ENCODE measurements at places on chromosomes 7 and 10.

- DNase-seq, result no peak
These were observed 20.0 kb downstream of the PFKFB3 start for GRCh38 chr10:6222755-6223154.

DNA sequence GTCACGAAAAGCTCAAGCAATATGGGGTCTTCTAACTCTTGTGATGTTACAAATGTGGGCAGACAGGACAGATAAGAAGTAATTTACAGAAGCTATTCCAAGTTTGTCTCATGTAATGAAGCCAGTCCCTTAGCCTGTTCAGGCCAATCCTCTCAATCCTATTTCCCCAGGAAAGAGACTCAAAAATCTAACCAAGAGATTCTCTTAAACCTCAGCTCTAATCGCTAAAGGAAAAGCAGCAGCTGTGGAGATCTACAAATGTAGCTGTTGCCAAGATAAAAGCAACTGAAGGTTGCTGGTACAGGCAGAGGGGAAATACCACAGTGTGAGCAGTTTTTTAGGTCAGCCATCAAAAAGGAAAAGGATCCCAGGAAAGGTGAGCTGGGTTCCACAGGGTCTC is 39.3 kb downstream of the ANK3 start:
- DNase-seq, result no peak

- DNase-seq, result no peak
These were observed 72.0 kb upstream of the CALCR start for GRCh38 chr7:93646538-93646937.

GRCh38 chr7:80643336-80643915 is 5.0 kb downstream of the CD36 start:
- no peak for DNase-seq

GRCh38 chr10:71392791-71393781 is 3.6 kb upstream of the CDH23 start:
- DNase-seq, result no peak

DNA sequence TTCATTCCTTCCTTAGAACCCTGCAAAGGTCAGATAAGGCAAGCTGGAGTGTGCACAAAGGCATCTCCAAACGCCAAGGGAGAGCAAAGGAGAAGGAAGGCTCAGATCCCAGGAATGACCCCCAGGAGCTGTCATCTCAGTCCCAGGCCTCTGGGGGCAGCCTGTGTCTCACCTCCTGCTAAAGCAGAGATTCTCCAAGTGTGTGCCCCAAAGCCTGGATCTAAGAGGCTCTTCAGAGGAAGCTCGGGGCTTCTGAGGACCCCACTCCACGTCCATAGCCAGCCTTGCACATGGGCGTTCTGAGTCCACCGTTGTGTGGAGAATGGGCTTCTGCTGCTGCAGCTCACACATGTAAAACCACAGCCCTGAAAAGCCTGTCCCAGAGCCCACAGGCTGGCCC is 5.1 kb upstream of the GRID1 start:
- no peak for DNase-seq

GRCh38 chr7:17460665-17461064 is 162.2 kb downstream of the AHR start:
- no peak for DNase-seq

DNA sequence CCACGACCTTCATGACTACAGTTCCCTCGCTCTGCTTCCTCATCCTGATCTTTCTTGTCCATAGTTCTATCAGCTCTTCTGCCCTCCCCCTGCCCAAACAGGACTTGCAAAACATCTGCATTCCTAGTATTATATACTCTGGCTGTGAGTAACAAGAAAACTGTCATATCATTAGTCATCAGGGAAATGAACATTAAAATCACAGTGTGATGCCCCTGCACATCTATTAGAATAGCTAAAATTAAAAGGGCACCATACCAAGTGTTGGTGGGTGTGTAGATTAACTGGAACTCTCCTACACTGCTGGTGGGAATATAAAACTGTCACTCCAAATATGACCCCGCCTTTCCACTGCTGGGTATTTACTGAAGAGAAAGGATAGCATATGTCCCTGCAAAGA is 141.8 kb downstream of the C7orf25 start:
- DNase-seq, result no peak

GRCh38 chr7:94088560-94088959 is 84.4 kb upstream of the BET1 start:
- DNase-seq, result no peak

GRCh38 chr7:112283382-112283910 is 77.0 kb downstream of the ZNF277 start:
- DNase-seq, result no peak

DNA sequence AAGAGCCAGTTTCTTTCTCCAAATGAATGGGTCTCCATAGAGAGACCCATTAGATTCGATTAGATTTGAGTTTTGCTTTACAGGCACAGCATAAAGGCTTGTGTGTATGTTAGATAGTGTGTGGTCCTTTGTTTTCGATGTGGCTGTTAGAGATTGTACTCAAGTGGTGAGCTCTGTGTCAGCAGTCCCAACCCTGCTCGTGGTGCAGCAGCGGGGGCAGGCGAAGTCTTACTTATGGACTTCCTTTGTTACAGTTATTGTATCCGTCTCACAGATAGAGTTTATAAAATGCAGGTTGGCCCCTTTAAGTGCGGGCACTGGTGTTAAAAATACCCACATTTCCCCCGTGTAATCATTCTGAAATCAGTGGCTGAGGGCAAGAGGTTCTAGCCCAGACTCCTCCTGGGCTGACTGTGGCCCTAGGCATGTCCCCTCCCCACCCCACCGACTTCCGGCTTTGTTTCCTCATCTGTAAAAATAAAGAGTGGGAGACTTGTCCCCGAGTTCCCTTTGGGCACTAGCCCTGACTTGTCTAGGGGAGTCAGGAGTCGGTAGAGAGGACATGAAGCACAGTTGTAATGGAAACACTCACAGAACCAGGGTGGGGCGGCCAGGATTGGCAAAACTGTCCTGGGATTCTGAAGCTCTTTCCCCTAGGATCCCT is 28.6 kb downstream of the MTURN start:
- DNase-seq, result no peak
